Esophagus squamous epithelium (tissue), 5 donors: ENCODE measurements at places on chromosomes 4 and X. TPM values are rescaled to one million over a fixed set of nuclear protein-coding genes. Genes with fewer than 3 reads are reported as not detected.
A peak's percentile ranks its signal among the peaks of the same experiment; 100 is the strongest.

Gene FHDC1
- total RNA-seq: 4.5 TPM

Gene MAP9
- 1.9 TPM for total RNA-seq

Gene ATP2B3
- not detected for total RNA-seq

DNA sequence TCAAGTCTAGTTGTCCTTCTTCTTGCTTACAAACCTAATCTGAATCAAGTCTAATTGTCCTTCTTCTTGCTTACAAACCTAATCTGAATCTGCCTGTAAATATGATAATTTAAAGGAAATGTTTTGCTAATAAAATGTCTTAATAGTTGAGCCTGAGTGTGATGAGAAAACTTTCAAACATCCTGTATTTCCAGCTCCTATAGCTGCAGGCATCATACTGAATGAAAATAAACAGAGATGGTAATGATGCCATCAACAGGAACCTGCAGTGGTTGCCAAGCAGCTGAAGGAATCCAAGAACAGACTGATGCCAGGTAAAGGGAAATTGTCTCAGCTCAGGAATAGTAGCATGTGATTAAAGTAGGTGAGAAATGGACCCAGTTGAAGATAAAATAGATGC lies 156.1 kb upstream of the IRS4 start:
- H3K36me3 ChIP-seq: no peaks in the 10 kb centered on the region
- H3K27ac ChIP-seq: no peak overlapping the region
- no peaks in the 10 kb centered on the region for H3K4me1 ChIP-seq
- H3K4me3 ChIP-seq: no peak overlapping the region
- no peaks in the 10 kb centered on the region for H3K27me3 ChIP-seq

DNA sequence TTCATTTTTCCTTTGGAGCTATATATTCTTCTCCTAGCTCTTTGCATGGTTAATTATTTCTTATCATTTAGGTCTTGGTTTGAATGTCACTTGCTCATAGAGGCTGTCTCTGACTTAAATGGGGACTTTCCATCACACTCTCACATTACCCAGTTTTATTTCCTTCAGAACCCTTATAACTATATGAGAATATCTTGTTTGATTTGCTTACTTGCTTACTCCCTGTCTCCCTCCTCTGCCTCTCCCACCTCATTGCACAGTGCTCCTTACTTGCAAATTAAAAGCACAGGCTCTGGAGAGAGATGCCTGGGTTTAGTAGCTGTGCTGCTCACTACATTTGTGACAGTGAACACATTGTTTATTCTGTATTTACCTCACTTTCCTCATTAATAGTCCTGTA lies 174.6 kb downstream of the SOWAHB start:
- H3K27me3 ChIP-seq: no peaks in the 10 kb centered on the region
- H3K36me3 ChIP-seq: no peaks in the 10 kb centered on the region
- no peak for DNase-seq
- no peak overlapping the region for H3K27ac ChIP-seq

- no peak overlapping the region for H3K4me3 ChIP-seq
- H3K27me3 ChIP-seq: no peaks in the 10 kb centered on the region
- no peaks in the 10 kb centered on the region for H3K36me3 ChIP-seq
- H3K27ac ChIP-seq: no peak overlapping the region
Measured at GRCh38 chr4:155930330-155930729, 23.3 kb downstream of the CTSO start.

Gene SPANXA1
- total RNA-seq: not detected

DNA sequence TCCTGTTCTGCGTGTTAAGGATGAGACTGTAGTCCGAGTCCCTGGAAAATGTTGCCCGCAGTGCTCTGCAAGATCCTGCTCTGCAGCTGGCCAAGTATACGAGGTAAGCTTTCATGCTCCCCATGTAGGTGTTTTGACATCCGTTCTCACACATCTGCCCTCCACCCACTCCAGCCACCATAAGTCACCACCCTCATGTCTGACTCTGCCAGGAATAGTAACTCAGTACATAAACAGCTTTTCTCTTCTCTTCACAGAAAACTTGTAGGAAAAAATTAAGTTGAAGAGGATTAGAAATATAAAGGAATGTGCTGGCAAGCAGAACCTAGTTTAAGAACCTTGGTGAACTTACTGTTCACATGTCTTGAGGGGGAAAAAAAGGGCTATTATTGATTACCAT lies 207.9 kb downstream of the FRAS1 start:
- H3K27me3 ChIP-seq: no peaks in the 10 kb centered on the region
- no peak overlapping the region for H3K27ac ChIP-seq
- no peaks in the 10 kb centered on the region for H3K4me1 ChIP-seq
- no peak for DNase-seq
- H3K36me3 ChIP-seq: no peaks in the 10 kb centered on the region

Gene CENPVL1
- not detected for total RNA-seq

Gene OPRPN
- total RNA-seq: not detected

GRCh38 chr4:153789741-153790499 lies 1.0 kb upstream of the SFRP2 start:
- peaks cover 22% of the 10 kb centered on the region for H3K4me1 ChIP-seq
- no peaks in the 10 kb centered on the region for H3K36me3 ChIP-seq
- H3K27ac ChIP-seq: peak overlapping the region; percentile 54
- DNase-seq: no peak
- peaks cover 32% of the 10 kb centered on the region for H3K27me3 ChIP-seq
- H3K4me3 ChIP-seq: peak overlapping the region; percentile 30

DNA sequence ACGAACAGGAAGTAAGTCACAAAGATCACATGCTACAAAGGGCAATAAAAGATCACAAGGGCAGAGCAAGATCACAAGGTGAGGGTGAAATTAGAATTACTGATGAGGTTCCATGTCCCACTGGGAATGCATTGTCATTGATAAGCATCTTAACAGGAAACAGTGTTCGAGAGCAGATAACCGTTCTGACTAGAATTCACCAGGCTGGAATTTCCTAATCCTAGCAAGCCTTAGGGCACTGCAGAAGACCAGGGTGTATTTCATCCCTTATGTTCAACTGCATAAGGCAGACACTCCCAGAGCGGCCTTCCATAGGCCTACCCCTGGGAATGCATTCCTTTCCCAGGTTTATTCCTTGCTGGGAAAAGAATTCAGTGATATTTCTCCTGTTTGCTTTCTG lies 980.6 kb upstream of the LCORL start:
- no peak overlapping the region for H3K27ac ChIP-seq
- no peak overlapping the region for H3K4me3 ChIP-seq

Gene PDE6B
- 0.19 TPM for total RNA-seq

Gene CT45A1
- total RNA-seq: not detected

DNA sequence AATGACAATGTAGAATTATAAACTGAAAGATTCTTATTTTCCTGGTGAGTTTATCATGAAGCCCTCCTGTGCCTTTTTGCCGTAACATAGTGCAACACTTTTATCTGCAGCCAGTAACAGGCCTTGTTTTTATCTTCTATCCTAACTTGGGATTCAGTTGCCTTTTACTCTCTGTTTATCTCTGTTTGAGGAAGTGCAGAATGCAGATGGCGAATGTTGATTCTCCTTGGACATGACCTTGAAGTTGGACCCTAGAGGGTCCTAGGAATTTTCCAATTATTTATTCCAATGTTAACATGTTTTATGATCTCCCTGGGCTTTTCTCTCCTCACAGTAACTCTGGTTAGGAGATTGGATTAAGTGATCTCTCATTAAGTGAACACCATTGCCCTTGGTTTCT lies 165.0 kb downstream of the FMR1NB start:
- no peaks in the 10 kb centered on the region for H3K36me3 ChIP-seq
- no peak overlapping the region for H3K27ac ChIP-seq
- no peak overlapping the region for H3K4me3 ChIP-seq

Gene TRIML2
- not detected for total RNA-seq

GRCh38 chr4:93299118-93299517 lies 529.4 kb upstream of the ATOH1 start:
- H3K4me3 ChIP-seq: no peak overlapping the region
- DNase-seq: no peak
- no peak overlapping the region for H3K27ac ChIP-seq
- no peaks in the 10 kb centered on the region for H3K36me3 ChIP-seq
